Upper lobe of left lung (tissue), 6 donors: ENCODE measurements at places on chromosomes 11 and 22. TPM values are rescaled to one million over a fixed set of nuclear protein-coding genes. Genes with fewer than 3 reads are reported as not detected.
A peak's percentile ranks its signal among the peaks of the same experiment; 100 is the strongest.

DNA sequence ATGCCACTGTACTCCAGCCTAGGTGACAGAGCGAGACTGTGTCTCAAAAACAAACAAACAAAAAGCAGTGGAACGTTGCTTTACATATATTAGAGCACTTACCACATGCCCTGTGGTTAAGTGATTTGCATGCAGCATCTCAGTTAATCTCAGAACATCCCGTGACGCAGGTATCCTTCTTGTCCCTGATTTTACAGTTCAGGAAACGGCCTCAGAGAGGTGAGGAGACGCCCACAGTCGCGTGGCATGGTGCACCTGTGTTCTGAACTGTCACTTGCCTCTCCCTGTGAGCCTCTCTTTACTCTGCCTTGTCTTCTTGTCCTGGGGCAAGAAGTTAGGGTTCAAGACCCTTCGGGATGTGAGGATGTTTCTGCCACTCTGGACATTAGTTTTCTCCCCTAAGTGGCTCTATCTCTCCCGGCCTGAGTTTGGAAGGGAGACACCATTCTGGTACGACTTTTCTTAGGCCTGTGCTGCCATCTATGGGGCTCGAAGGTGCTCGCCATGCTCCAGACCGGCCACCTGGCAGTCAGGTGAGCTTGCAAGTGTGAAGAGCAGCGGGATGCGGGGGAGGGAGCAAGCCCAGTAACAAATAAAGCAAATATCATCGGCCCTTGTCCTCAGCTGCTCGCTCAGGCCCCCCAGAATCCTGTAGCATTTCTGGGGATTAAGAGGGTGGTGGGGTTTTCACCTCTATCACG, 25.6 kb downstream of the YWHAH start:
- peak; percentile 81 for DNase-seq

DNA sequence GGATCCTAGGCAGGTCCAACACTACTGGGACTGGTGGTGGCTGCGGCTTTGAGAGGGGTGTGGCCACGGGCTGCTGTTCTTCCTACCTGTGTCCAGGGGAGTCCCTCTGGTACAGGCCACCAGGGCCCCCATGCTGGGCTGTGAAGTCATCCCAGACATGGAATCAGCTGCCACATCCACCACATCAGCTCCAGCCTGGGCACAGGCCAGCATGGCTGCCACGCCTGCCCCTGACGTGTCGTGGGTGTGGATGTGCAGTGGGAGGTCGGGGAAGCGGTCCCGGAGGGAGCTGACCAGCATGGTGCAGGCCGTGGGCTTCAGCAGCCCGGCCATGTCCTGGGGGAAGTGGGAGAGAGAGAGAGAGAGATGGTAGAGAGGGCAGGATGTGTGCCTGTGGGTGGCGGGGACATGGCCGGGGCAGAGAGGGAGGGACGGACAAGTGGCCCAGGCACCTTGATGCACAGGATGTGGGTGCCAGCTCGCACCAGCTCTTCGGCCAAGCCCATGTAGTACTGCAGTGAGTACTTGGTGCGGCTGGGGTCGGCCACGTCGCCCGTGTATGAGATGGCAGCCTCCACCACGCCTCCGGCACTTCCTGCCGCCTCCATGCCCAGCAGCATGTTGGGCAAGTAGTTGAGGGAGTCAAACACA, 6.2 kb upstream of the LRFN4 start:
- DNase-seq, result no peak

DNA sequence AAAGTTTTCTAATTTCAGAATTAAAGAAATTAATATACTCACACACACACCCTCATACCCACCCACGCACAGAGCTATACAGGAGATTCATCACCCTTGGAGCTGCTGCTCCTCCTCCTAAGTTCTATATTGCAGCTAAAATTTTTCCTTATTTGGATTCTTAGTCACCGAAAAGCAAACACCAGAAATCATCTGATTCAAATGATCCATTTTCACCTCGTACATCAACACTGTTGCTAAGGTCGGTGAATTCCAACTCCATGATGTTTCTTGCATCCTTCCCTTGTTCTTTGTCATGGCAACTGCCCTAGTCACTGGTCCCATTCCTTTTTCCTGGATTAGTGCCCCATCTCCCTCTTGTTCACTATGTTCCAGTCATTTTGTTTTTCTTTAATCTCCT, 286.2 kb downstream of the GRM5 start:
- no peak for DNase-seq

GRCh38 chr11:119591836-119592310, 137.1 kb downstream of the NECTIN1 start:
- no peak for DNase-seq

Gene BIRC3
- total RNA-seq, result 8.8 TPM
